ENCODE measurements at places on chromosomes 4 and X.

- no peak for DNase-seq
These were observed 32.0 kb upstream of the FHL1 start for GRCh38 chrX:136115126-136115903.

DNA sequence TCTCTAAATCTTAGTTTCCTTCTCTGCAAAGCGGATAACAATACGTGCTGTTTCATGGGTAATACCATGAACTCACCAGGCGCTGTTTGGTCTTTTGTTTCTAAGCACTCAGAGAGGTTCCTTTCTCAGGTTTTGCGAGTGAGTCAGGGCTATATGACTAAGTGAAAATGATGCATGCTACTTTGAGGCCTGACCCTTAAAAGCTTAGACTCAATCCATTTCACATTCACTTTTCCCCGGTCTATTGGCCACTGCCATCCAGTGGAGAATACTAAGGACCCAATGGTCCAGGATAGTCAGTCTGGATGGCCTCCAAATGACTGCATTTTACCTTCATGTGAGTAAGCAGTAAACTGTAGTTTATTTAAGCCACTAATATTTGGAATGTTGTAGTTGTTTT, 400.8 kb upstream of the SLIT2 start:
- no peak for DNase-seq

DNA sequence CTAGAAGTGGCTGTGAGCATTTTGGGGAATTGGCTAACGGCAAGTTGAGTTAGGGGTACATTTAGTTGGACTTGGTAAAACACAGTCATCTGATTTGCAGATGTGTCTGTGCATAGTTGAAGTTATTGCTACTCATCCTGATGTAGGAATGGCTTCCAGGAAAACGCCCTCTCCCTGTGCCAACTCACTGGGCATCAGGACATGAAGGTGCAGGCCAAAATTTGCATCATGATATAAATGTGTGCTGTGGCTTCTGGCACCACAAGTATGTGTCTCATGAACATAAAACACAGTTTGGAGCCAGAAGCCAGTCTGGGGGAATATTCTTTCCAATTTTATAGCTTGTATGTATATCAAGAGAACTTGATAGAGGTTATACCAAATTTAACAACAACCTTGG, 54.2 kb upstream of the CBR4 start:
- DNase-seq = no peak

DNA sequence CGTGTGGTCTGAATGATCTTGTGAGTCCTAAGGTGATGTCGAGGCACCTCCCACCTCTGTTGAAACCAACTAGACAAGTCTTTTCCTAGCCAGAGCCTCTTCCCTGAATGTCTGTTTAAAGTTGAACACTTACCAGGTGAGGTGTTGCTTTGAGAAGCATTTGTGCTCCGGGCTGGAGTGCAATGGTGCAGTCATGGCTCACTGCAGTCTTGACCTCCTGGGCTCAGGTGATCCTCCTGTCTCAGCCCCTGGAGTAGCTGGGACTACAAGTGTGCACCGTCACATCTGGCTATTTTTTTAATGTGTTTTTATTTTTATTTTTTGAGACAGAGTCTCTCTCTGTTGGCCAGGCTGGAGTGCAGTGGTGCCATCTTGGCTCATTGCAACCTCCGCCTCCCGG, 18.1 kb downstream of the RNF4 start:
- no peak for DNase-seq

GRCh38 chr4:46930891-46931290, 21.8 kb upstream of the COX7B2 start:
- DNase-seq = no peak

DNA sequence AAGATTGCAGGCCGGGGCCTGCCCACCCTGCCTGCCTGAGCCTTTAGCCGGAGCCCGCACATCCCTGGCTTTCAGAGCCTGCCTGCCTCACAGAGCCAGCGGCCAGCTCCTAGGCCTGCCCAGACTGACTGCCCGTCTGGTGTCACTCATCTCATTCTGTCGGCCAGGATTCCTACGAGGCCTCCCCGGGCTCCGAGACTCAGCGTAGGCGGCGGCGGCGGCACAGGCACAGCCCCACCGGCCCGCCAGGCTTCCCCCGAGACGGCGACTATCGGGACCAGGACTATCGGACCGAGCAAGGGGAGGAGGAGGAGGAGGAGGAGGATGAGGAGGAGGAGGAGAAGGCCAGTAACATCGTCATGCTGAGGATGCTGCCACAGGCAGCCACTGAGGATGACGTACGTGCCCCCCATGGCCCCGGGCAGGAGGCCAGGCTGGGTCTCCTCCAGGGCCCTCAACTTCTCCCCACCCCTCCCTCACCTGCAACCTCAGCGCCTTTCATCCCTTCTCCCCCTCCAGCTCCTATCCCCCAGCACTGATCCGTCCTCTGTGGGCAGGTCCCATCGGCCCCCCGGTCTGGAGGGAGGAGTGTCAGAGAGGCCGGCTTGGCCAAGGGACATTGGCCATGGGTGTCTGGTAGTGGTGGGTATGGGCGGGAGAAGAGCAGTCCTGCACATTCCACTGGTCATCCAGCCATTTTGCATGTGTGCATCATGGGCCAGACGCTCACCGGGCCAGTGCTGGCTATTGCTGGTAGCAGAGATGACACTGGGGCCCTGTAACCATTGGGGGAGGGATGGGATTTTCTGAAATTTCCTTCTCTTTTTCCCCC, 22.6 kb upstream of the UBA1 start:
- DNase-seq = no peak

DNA sequence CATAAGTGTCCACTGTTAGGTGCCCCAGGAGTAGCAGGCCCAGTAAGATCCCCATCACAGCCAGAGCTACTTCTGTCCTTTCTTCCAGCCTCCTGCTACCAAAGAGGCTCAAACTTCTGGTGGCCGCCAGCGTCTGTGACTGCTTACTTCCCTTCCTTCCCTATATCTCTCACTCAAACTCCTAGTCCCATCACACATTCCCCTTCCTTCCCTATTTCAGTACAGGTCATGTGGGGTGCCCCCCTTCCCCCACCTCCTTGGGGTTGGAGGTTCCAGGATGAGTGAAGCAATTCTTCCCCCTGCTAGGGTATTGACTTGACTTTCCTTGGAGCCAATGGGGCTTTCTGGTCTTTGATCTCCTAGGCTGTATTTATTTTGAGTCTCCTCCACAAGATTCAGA, at the start of gene VSIG4:
VSIG4 (minus strand) TSS at position 137 of the 400 bp plus-strand sequence; CDS start at position 55, 82 bp downstream.
- DNase-seq = no peak

- no peak for DNase-seq
These were observed 1.0 kb downstream of the CYSLTR1 start for GRCh38 chrX:78326401-78326800.

GRCh38 chr4:167221084-167221483, 13.2 kb downstream of the SPOCK3 start:
- DNase-seq = no peak
